ENCODE measurements at places on chromosomes 2 and 18.
A peak's percentile ranks its signal among the peaks of the same experiment; 100 is the strongest.

DNA sequence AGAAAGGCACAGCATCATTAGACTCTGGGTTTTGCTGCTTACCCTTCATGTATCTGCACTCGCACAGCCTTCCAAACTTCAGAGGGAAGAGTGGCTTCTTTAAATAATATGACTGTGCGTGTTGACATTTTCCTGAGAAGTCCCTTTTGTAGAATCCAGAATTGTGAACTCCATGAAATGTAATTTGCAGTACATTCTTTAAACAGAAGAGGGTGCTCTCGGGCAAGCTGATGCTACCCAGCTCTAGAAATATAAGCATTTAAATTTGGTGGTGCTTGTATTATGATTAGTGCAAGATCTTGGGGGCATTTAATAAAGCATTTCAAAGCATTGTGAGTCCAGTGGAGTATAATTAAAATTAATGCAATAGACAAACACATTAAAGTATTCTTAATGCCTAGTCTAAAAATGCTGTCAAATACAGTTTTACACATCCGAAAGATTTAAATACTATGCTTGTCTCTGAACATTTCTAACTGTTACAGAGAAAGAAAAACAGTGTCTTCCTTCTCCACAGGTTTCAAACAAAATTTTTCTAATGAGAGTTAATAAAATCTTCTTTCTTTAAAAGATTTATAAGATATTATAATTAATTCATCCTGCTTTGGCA is 17.3 kb upstream of the GTF2A1L start:
- DNase-seq, result peak; percentile 16

DNA sequence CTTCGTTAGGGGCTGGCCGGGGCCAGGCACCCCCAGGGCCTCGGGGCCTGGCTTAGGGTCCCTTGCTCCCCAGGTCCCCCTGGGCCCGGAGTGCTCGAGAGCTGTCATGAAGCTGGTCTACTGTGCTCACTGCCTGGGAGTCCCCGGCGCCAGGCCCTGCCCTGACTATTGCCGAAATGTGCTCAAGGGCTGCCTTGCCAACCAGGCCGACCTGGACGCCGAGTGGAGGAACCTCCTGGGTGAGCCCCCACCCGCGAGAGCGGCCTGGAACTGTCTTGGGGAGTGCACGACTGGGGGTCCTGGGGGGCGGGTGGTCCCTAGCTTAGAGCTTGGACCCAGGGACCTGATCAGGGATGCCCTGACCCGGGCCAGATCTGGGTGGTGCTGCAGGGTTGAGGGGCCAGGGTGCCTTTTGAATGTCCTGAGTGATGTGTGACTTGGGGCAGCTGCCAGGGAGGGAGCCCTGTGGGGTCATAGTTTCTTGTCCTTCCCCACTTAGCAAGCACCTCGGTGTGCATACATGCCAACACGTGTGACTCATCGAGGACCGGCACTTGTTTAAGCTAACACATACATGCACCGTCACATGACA is 27.9 kb downstream of the GPC1 start:
- no peak for DNase-seq

- DNase-seq, result no peak
Observed at GRCh38 chr18:58320907-58321561, 277.0 kb downstream of the NEDD4L start.

DNA sequence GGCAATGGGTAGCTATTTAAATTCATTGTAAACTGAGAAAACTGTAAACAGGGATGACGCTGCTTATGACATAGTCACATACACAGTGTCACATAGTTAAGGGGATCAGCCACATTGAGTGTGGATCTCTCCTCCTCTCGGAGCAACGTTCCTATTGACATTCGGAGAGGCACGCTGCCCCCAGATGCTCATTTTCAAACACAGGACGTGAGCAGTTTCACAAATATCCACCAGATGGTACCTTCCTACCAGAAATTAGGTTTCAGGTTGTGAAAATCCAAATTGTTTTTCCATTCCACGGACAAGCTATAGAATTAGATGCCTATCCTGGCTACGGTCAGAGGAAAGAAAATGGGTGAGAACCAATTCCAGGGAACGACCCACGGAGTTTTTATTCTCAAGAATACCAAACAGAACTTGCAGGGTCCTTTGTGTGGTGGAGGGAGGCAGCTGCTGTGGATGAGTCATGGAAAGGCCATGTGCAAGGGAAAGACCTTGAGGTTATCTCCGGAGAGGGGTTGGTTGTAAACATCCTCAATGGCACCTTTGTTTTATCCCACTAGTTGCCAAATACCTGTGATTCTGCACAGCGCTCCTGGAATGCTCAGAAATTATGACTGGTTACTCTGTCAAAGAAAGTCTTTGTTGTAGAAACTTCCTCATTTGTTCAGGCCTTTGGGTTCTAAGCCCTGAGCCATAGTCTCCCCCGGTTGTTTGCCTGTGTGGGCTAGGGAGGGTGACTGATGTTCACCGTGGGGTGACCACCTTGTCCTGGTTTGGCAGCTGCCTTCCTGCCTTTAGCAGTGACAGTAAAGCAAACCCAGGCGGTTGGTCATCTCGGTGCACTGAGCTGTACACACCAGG is 88.0 kb downstream of the ACTR3 start:
- DNase-seq, result no peak

GRCh38 chr2:47270421-47270820 is 115.3 kb upstream of the STPG4 start:
- DNase-seq, result no peak

DNA sequence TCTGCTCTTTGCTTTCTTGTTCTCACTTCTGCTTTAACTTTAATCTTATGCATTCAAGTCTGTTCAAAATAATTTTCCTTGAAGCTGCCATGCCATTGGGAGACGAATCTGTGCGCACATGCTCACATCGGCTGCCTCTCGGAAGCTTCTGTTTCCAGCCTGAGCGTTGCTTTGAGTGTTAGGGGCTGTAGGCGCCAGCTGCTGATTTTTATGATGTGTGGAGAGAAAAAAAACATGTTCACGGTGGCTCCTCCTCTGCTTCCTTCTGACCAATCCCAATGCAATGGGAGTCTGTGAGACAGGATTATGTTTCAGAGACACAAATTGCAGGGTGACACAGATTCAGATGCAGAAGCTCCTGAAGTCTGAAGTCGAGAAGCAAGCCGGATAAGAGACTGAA is at the start of gene MC4R:
Gene MC4R (minus strand): TSS at position 180 of the 400 bp plus-strand sequence. CDS start 426 bp downstream, outside the sequence.
- peak; percentile 59 for DNase-seq

DNA sequence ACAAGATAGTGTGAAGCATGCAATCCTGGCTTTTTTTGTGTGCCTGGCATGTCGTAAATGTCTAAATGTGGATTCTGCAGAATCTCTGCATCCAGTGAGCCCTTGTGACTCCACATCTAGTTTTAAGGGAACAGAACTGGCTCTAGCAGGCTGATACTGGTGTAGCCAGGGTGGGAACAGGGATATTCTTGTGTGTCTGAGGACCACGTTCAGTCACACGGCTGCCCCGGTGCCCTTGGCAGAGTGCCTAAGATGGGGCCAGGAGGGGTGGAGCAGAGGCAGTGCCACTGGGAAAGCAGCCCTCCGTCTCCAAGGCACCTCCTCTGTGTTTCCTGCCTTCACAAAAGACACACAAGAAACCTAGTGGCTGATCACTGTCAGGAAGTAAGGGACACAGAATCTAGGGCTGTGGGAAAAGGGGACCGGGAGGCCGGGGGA is 91.5 kb upstream of the PARD3B start:
- no peak for DNase-seq

- no peak for DNase-seq
Observed at GRCh38 chr2:80322311-80322920, 17.9 kb upstream of the LRRTM1 start.

GRCh38 chr2:135320465-135321355 is 210.3 kb downstream of the ZRANB3 start:
- no peak for DNase-seq

- peak; percentile 30 for DNase-seq
Observed at GRCh38 chr2:241399941-241400922, 44.1 kb downstream of the FARP2 start.

DNA sequence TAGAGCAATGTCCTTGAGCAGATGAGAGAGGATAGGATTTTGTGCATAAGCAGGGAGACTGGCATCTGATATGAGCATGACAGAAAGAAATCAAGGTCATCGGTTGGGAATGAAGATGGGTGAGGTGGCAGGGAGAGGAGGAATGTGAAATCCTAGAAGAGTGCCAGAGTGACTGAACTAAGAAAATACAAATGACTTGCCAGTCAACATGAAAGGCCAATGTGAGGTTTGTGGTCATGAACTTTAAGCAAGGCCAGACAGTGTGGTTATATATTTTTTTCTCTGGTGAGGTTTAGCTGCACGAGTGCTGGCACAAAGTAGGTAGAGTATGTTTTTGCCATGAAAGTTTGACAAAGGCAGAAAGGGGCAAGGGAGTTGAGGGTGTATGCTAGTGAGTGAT is 21.2 kb downstream of the QPCT start:
- DNase-seq, result no peak

- DNase-seq, result no peak
Observed at GRCh38 chr18:39788383-39788782, 2166.7 kb upstream of the PIK3C3 start.

DNA sequence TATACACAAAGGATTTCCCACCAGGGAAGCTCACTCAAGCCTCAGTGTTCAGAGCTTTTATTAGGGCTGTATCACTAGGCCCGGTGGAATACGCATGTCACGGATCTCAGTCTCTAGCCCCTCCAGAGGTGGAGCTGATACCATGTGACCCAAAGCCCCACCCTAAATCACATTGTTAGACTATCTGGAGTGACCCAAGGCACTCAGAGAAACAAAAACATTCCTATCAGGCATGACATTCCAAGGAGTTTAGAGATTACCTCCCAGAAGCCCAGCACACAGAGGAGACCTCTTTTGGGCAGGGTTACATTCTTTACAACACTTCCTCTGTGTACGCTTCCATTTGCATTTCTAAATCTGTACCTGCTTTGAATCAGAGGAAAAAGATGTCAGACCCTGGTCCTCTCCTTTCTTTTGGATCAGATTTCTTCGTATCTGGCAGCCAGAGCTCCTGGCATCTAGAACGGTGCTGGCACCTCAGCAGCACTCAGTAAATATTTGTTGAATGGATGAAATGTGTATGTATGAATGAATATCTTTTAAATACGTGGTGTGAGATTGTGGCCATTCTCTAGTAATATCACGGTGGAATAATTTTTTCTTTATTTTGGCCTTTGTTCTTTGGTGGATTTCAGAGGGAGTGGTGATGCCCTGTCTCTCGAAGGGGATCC is 37.7 kb upstream of the SMAD2 start:
- DNase-seq, result no peak

- no peak for DNase-seq
Observed at GRCh38 chr2:19861813-19862212, 40.0 kb downstream of the TTC32 start.

DNA sequence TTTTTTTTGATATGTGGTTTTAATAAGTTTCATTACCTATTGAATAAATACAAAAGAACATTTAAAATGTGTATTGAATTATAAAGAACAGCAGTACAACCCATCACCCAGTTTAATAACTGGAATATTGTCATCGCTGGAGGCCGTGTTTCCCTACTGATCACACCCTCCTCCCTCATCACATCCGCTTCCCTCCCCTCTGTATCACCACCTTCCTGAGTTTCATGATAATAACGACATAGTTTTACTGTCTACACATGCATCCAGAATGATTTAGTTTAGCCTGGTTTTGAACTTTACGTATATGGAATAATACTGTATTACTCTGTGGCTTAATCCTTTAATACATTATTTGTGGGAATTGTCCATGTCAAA is 2.1 kb downstream of the SERPINB8 start:
- DNase-seq, result no peak

DNA sequence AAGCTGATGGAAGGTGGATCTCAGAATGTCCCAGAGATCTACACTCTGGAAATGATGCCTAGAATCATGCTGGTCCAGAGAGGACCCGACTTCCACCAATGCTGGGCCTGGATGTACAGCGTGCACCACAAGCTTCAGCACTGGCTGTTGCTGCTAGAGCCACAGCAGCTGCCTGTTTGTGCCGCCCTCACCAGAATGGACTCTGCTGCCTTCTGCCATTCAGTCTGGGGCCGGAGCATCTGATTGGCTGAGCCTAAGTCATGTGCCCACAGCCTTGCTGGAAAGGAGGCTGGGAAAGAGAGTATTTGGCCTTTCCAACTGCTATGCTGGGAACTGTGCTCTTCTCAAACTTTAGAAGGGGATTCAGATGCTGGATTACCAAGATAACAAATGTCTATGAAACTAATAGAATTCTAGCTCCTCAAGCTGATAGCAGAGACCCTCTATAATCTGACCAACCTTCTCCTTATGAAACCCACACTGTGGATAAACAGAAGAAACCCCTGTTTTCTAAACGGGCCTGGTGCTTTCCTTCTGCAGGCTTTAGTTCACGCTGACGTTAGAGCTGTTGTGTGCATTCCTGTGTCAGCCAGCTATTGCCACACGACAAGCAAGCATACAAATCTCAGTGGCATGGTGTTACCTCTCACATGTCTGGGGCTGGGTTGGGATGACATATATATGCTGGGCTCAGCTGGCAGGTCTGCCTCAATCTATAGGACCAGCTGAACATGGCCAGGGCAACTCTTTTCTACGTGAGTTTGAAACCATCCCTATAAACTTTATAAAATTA is 4.1 kb upstream of the LOXHD1 start:
- DNase-seq, result no peak

DNA sequence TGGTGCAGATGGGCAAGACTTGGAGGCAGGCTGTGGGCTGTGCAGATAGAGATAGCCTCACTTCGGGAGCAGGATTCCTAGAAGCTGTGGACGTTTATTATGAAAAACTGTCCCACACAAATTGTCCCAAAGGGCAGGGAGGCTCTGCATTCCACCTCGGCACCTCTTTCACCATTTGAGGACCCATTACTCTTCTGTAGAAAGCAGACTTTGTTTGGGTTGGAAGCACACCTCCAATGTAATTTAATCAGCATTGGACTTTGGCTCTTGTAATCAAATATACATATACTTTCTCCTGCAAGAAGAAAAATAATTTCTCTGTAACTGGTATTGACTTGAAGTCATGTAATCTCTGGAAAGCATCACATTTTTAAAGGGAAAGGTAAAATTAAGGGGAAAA is 8.5 kb downstream of the ONECUT2 start:
- DNase-seq, result no peak

DNA sequence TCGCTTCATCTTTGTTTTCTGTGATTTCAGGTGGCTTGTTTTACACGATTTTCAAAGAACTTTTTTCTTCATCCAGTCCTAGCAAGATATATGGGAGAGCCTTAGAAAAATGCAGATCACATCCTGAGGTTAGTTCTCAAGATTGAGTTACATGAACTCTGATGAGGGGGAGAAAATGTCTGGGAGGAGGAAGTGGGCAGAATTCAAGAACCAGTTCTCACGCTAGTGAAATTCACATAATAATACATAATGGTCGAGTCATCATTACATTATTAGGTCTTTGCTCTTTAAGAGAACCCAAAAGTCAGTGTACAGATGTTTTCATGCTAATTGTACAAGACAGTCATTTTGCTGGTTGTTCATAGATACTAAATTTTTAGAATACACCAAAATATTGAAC is 7.0 kb downstream of the TIMM21 start:
- DNase-seq, result no peak

- DNase-seq, result no peak
Observed at GRCh38 chr18:8254654-8255053, 354.6 kb upstream of the RAB12 start.

- DNase-seq, result no peak
Observed at GRCh38 chr18:78972385-78972918, 7.2 kb upstream of the SALL3 start.
